ENCODE measurements at places on chromosomes 1 and 21. TPM values are rescaled to one million over a fixed set of nuclear protein-coding genes. Genes with fewer than 3 reads are reported as not detected.

The GBP6 gene
- total RNA-seq: 0.16 TPM

The AQP10 gene
- not detected for total RNA-seq

The LCE1D gene
- total RNA-seq: not detected

The CELA2B gene
- 0.78 TPM for total RNA-seq

The MAGOH gene
- 29.3 TPM for total RNA-seq

The KCNK2 gene
- total RNA-seq: 8.7 TPM

The KRTAP6-2 gene
- total RNA-seq: not detected

The CELA3A gene
- total RNA-seq: 2.6 TPM

The PIGC gene
- 25.7 TPM for total RNA-seq

The UBE2G2 gene
- 98.0 TPM for total RNA-seq

The LCE3D gene
- not detected for total RNA-seq

The TTLL10 gene
- not detected for total RNA-seq

The CD84 gene
- total RNA-seq: not detected

The LCE2C gene
- not detected for total RNA-seq

The PRDM2 gene
- 18.6 TPM for total RNA-seq

The PDE9A gene
- not detected for total RNA-seq

The RPF1 gene
- 34.1 TPM for total RNA-seq

The ANGPTL3 gene
- total RNA-seq: not detected

The ZYG11A gene
- total RNA-seq: 0.10 TPM

The CD53 gene
- not detected for total RNA-seq

The KLHDC7A gene
- total RNA-seq: not detected

The PLA2G2F gene
- total RNA-seq: not detected

The RGS2 gene
- total RNA-seq: 30.2 TPM

The FABP3 gene
- 601 TPM for total RNA-seq

The CCDC30 gene
- 0.11 TPM for total RNA-seq

The GBP1 gene
- total RNA-seq: 30.3 TPM

The DDAH1 gene
- total RNA-seq: 18.1 TPM

The HSPB7 gene
- 94.0 TPM for total RNA-seq

The TMPRSS15 gene
- total RNA-seq: 0.05 TPM
